Muscle of back (tissue), 13 donors: ENCODE measurements at places on chromosomes 2 and 18. TPM values are rescaled to one million over a fixed set of nuclear protein-coding genes. Genes with fewer than 3 reads are reported as not detected.

Gene ALKAL2
- polyA plus RNA-seq = 0.83 TPM

Gene UNC80
- polyA plus RNA-seq = 1.1 TPM

- no peak for DNase-seq
These were observed 14.0 kb downstream of the GORASP2 start for GRCh38 chr2:170943041-170943440.

DNA sequence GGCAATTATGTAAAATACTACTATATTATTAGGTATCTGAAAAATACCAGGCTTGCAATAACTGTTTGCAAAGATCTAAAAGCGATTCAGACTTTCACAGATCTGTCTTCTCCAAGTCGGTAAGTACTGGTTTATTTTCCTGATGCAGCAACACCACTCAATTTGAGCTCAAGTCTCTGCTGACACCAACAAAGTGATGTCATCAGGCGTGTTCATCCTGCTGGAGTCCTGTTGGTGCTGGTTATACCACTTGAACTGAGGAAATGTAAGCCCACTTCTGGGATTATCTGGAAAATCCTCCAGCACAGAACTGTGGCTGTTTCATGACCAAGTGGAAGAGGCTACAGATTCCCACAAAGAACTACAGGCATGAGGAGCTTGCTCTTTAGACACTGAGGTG is 267.6 kb downstream of the BCL2 start:
- DNase-seq = no peak

Gene LOXL3
- polyA plus RNA-seq = 6.9 TPM
